ENCODE measurements at places on chromosomes 4 and X.

- no peak for DNase-seq
Measured at GRCh38 chr4:6343939-6344408, 74.3 kb downstream of the WFS1 start.

DNA sequence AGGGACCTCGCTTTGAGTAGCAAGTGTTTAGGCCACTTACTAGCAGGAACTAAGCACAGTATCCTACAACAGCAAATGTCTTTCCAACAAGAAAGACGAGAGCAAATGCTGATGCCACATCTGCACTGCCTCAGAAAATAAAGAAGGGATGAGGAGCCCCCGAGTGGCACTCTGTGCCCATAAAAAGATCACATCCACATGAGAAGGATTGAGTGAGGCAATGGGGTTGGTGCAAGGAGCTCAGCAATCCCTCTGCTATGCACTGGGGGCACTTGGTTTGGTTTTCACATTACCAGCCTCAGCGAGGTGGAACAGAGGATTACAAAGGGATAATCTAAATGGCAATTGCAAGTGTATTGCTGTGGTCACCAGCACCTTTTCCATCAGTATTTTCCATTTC lies 252.8 kb upstream of the SLC7A11 start:
- no peak for DNase-seq

DNA sequence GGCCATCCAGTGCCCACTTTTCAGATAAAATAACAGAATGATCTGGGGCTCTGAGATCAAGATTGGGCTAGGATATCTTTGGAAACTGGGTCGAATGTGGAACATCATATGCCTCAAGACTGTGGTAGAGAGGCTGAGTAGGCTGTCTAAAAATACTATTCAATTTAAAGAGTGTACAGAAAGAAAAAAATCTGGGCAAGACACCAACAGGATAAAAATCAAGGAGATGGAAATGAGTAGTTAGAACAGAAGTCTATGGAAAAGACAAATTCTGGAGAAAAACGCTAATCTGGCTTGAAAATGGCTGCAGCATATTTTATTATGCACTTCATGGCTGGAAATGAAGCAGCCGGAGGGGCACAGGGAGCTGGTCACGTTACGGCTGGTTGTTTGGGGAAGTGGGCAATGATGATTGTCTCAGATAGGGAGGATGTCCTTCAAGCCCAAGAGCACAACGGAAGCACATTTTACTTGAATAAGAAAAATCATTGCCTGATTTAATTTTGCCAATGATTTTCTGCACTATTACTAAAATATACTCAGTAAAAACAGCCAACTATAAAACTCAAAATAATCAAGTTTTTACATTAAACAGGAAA lies 27.1 kb upstream of the MAPK10 start:
- DNase-seq, result no peak

- DNase-seq, result no peak
Measured at GRCh38 chr4:27828843-27829242, 968.2 kb downstream of the STIM2 start.

DNA sequence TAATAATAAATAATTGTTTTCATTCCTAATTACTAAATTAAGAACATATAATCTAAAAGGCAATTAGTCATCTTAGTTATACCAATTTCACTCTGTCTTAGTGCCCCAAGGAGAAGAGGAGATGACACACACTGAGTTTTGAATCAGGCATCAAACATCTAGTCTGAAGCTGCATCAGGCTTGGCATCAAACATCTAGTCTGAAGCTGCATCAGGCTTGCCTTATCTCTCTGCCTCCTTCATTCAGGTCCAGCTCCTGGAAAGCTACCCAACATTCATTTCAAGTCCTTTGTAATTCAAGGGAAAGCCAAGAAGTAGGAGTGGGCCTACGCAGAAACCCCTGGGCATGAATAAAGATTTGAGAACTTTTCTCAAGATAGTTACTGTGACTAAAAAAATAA lies 62.2 kb downstream of the SH3RF1 start:
- no peak for DNase-seq

DNA sequence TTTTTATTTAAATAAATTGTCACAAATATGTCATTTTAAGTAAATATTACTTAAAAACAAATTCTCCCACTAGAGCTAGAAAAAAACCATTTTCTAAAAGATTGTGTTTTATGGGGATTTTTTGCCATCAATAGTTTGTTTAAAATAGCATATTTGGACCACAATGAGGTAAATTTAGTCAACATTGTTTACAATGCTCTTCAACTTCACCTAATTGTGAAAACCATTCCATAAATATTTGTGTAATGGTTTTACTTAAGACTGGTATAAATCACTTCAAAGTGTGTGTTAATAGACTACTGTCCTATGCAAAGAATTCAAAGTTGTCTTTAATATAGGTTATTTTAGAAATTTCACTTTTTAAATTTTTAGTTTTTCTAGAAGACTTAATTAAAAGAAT lies 1004.2 kb downstream of the PCDH18 start:
- no peak for DNase-seq

GRCh38 chr4:182179105-182179504 lies 64.1 kb upstream of the TENM3 start:
- no peak for DNase-seq

GRCh38 chrX:153624196-153625091 lies 22.6 kb upstream of the DUSP9 start:
- no peak for DNase-seq

DNA sequence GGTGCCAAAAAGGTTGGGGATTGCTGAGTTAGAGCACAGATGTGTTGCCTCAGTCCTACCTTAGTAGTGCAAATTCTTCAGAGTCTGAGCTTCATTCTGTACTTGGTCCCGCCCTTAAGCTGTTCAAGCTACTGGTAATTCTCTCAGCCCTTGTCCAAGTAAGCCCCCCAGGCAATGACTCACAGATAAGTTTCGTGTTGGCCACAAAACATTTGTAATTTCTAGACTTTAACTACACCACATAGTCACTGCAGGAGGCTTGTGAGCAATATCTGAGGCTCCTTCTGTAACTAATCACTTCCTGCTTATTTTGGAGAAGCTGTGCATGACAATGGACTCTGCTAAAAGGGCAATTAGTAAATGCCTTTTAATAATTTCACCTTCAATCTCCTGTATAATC lies 1420.5 kb downstream of the PCDH7 start:
- DNase-seq, result no peak

DNA sequence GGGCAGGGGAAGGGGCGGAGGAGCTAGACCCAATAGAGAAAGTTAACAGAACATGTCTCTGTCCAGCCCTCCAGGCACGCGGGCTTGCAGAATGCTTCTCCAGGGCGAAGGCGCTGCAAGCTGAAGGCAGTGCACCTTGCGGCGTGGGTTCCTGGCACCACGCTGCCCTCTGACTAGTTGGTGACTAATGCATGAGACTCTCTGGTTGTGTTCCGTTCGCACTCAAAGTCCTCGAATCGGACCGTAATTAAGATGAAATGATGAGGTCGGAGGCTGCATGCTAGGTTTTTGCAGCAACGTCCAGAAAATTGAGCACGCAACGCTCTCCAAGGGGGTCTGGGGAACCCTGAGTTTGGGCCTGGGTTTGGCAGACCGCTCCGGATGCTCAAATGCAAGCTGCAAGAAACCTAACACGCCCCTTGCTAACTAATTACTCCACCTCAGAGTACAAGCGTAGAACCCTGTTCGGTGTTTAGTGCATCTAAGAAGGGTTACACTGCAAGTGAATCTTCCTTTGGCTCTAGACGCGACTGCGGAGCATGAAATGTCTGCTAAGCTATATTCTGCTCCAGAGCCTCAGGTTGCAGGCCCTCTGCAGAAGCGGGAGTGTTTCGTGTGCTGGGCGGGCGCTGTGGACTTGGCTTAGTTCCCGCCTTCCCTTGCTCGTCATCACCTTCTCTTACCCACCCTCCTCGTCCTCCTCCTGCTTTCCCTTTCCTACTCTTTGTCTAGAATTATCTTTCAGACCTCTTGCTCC lies 57.1 kb upstream of the NKAP start:
- DNase-seq, result no peak

GRCh38 chrX:29461039-29461438 lies 754.3 kb upstream of the MAGEB2 start:
- DNase-seq, result no peak

- no peak for DNase-seq
Measured at GRCh38 chr4:184215709-184216328, 1.9 kb downstream of the ENPP6 start.

GRCh38 chr4:52983563-52984303 lies 121.6 kb downstream of the RASL11B start:
- DNase-seq, result peak; percentile 17

DNA sequence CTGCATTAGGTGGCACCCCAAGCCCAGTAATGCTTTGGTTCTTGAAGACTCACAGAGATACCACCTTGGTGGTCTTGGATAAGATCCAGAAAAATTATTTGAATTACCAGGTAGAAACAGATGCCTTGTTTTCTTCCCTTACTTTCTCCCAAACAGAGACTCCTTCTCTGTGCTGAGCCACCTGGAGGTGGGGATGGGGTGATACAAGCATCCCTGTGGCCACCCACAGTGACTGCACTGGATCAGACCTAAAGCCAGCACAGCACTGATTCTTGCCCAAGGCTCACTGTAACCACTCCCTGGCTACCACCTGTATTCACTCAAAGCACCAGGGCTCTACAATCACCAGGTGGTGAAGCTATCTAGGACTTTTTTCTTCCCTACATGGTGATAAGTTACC lies 156.8 kb downstream of the TEX13A start:
- DNase-seq, result no peak

DNA sequence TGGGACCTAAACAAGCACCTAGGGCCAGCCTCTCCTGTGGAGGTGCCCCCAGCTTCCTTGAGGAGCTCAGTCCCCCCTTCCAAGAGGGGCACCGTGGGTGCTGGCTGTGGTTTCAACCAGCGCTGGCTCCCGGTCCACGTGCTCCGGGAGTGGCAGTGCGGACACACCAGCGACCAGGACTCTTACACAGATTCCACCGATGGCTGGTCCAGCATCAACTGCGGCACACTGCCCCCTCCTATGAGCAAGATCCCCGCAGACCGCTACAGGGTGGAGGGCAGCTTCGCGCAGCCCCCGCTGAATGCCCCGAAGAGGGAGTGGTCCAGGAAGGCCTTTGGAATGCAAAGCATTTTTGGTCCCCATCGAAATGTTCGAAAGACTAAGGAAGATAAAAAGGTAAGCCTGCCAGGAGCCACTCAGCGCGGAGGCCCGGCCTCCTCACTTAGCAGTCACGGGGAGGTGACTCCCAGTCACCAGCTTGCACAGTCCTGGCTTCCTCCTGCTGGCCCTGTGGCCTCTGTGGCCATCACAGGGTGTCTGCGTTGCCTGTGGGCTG lies 24.9 kb downstream of the RGS12 start:
- no peak for DNase-seq

GRCh38 chr4:127525608-127526007 lies 107.1 kb upstream of the INTU start:
- no peak for DNase-seq

DNA sequence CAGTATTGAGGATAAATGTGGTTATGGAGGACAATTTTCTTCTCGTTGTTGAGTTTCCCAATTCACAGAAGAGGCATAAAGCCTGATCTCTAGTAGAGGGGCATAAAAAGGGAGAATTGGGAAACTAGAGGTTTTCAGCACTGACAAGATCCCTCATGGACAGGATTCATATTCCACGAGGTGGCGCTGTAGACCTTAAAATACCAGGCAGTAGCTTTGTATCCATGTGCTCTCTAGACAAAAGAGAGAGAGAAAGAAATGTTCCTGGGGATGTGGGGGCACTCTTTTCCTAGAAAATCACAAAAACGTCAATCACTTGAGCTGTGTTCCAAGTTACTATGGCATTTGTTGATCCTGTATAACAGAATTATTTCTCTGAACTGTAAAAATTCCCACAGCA lies 128.3 kb downstream of the MAGEE1 start:
- no peak for DNase-seq

- DNase-seq, result peak; percentile 22
Measured at GRCh38 chr4:40749717-40750460, at the start of gene NSUN7. Gene NSUN7 (plus strand): TSS chr4:40749955. CDS start chr4:40750694, 739 bp downstream.

DNA sequence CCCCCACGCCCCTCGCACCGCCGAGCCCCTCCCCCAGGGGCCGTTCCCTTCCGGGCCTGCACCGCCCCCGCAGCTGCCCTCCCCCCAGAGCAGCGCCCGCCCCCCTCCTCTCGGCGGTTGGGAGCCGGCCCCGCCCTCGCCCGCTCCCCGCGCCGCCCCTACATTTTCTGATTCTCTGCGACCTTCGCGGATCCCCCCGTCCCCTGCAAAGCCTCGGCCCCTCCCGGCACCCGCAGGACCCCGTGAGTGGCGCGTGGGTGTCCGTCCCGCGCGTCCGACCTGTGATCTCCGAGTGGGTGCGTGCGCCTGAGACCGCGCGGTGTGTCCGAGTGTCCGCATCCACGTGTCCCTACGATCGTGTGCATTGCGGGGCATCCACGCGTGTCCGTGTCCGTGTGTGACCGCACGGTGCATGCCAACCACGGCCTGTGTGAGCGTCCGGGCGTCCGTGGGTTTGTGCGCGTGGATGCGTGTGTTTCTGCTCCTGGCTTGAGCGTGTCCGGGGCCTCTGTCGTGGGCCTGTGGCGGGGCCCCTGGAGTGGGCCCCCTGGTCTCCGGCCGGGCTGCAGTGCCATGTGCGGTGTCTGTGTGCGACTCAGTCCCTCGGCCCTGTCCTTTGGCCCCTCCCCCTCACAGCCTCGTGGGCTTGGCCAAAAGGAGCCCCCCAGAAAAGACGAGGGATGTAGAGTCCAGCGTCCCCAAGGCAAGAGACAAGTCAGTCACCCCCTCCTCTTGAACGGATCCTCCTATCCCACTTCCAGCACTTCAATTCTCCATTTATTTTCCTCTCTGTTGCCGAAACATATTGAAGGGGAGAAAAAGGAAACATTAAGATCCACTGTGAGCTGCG lies 8.8 kb upstream of the NKX1-1 start:
- DNase-seq, result no peak

DNA sequence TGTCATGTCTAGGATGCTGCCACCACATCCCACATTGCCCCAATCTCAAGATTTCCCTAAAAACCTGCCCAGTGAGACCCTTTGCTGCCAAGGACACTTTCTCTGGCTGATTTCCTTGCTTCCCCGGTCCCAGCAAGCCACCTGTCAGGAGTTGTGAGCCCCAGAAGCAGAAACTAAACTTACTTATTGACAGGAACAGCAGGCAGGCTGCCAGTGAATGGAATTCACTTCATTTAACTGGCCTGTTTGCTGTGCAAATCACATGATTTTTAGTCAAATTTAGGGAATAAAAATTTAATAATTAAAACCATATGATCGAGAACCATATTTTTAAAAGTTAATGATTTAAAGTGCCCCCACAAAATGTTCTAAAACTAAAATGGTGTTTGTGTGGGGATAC lies 48.5 kb downstream of the MAMLD1 start:
- no peak for DNase-seq

DNA sequence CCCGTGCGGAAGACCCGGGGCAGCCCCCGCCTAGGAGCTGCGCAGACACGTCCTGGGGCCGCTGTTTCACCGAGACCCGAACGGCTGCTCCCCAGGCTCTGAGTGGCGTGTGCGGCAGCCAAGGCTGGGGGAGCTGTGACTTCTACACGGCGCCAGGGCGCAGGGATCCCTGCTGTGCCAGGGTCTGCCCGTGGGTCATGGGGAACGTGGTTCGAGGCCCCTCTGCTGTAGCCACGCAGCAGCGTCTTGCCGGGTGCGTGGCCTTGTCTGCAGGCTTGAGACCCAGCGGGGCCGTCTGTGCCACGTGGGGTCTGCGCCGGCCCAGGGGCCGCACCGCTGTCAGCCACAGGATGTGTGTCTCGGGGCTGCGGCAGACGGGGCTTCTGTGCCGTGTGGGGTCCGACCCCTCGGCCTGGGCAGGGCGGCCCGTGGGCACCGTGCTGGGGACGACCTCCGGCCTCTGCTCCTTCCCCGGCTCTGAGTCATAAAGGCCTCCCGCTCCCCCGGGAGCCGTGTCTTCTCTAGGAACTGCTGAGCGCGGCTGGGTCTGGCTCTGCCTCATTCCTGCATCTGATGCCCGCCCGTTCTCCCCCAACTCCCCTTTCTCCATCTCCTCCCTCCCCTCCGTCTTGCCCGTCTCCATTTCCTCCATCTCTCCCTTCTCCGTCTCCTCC lies 12.7 kb upstream of the GTPBP6 start:
- DNase-seq, result no peak
